ENCODE measurements at places on chromosomes 12 and 14.
A peak's percentile ranks its signal among the peaks of the same experiment; 100 is the strongest.

GRCh38 chr12:13293096-13293495, 96.6 kb downstream of the EMP1 start:
- DNase-seq, result no peak

DNA sequence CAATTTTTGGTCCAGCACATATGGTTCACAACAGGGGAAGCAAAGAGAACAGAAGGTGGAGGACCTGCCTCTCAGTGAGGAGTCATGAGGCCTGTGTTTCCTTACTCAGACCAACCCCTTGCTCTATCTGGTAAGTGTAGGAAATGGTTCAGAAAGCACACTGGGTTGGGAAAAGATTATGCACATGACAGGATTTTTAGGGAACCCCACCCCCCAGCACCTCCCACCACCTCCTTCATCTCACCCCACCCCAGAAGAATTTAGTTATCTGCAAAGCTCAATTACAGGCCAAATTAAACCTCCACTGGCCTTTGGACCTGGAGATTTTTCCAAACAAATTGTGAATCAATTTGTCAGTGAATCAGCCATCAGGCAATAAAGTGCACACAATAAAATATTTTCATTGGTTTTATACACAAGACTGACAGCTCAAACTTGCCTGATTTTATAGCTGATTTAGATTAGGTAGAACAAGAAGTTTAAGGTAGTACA, 132.8 kb downstream of the DACT1 start:
- no peak for DNase-seq

GRCh38 chr12:57148469-57149244, 1.2 kb upstream of the LRP1-AS start:
- no peak for DNase-seq

DNA sequence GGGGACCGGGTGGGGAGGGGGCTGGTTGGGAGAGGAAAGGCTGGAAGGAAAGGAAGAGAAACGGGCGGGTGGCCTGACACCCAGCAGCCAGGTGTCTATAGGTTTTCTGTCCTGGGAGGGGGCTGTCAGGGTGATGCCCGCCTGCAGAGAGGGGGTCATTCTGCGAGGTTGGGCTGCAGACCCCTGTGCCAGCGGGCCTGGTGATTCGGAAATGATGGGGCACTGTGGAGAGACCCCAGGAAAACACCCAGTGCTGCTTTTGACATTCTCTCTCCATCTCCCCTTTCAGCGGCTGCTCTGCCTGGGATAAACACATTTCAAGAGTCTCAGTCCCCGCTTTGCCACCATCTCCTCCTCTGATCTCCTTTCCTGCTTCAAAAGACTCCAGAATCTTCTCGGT, 168.5 kb upstream of the RTL1 start:
- peak; percentile 13 for DNase-seq
